Glutamatergic neuron (in vitro differentiated cells): ENCODE measurements at places on chromosomes 2 and 18. TPM values are rescaled to one million over a fixed set of nuclear protein-coding genes. Genes with fewer than 3 reads are reported as not detected.

DNA sequence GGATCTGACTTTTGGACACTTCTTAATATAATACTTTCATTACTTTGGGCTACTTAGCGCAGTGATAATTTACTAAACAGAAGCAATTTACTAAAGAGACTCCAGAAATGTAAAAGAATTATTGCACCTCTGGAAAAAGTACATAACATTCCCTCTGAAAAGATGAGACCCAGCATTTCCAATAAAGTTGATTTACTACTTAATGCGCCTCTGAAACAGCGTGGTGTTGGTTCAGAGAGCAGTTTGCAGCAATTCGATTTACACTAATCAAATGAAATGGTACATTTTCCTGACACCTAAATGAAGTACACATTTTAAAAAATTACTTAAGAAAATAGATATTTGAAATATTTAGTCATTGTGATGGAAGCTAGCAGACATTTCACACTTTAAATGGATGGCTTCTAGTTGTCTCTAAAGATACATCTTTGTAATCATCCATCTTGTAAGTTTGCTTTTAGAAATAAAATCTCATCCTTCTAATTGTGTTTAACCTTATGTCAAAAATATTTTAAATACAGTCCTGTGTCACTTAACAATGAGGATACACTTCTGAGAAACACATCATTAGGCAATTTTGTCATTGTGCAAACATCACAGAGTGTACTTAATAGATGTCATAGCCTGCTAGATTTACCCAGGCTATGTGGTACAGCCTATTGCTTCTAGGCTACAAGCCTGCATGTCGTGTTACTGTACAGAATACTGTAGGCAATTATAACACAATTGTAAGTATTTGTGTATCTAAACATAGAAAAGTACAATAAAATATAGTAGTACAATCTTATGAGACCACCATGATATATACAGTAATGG is 284.6 kb upstream of the UBE2E3 start:
- DNase-seq: no peak

DNA sequence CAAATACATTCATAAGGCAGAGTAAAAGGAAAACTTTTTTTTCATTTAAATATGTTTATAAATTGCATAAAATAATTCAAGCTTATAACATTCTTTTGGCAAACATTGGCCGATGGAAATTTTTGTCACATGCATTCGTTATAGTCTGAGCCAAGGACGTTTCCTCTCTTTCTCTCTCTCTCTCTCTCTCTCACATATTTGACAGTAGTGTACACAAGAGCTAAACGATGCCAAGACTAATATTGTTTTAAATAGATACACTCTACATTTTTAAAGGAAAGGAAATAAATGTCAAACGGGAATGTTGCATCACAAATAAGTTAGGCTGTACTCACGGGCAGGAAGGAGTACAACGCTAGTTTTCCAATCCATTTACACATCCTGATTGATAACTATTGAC is 251.1 kb upstream of the SMIM21 start:
- no peak for DNase-seq

- no peak for DNase-seq
These were observed 463.0 kb downstream of the FBXO15 start for GRCh38 chr18:73684647-73685046.

DNA sequence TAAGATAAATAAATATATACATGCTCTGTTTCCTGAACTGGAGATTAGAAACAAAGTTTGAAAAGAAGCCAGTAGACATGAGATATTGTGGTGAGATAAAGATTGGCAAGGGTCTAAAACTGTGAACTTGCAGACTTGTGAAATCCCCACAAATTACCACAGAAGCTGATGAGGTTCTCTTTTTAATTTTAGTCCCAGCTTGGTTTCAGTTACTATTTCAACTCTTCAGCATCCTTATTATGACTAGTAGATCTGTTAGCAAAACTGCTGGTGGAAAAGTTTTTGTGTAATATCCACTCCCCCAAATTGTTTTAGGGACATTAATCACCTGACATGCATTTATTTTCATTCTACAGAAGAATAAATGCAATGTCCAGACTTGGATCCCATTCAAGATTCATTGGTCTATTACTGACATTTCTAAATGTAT is 20.8 kb downstream of the RASGRP3 start:
- no peak for DNase-seq

Gene SLC9A4
- 0.12 TPM for total RNA-seq

DNA sequence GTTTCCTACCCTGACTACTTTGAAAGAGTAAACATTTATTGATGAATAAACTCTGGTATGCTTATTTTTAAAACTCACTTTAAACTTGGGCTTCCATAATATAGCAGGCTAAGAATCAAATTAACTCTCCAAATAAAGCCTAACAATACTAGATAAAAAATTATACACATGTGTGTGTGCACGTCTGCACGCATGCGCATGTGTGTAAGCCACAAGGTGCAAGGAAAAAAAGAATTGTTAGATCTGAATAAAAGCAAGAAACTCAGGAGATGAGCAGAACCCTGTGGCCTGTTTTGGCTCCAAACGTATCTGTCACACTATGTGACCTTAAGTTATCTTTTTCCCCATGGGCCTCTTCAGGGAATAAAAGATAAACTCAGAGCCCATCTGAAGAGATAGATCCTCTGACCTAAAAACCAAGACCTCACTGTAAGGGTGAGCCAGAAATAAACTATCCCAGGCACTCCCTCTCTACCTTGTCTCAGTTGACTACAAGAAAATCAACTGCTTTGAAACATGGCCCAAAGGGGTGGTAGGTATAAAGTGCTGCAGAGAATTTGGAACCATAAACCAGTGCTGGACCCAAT is 6.3 kb downstream of the HDHD2 start:
- no peak for DNase-seq

Gene ZNF892
- total RNA-seq: 21.1 TPM

DNA sequence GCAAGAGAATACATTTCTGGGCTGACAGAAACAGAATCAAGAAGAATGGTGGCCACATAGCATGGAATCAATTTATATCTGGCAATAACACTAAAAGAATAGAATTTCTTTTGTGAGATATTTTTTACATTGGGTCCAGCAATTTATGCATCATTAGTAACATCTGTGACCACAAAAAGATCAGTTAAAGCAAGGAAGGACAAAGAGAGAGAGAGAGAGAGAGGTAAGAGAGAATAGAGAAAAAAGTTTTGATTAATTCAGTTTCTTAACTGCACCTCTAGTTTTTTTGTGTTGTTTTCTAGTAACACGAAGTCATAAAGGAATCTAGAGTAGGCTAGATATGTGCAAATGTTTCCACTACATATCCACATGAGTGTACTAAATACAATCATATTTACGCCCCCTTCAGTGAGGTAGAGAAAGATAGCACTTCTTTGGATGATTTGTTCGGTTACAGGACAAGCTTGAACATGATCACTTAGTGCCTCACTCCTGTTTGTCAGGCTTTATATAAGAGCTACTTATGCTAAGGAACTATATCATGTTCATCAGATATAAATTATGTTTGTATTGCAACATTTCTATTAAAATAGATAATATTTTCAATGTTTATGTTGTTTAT is 247.4 kb upstream of the COL3A1 start:
- DNase-seq: no peak

Gene ANKRD53
- 11.7 TPM for total RNA-seq

Gene ARHGEF33
- total RNA-seq: 1.1 TPM

DNA sequence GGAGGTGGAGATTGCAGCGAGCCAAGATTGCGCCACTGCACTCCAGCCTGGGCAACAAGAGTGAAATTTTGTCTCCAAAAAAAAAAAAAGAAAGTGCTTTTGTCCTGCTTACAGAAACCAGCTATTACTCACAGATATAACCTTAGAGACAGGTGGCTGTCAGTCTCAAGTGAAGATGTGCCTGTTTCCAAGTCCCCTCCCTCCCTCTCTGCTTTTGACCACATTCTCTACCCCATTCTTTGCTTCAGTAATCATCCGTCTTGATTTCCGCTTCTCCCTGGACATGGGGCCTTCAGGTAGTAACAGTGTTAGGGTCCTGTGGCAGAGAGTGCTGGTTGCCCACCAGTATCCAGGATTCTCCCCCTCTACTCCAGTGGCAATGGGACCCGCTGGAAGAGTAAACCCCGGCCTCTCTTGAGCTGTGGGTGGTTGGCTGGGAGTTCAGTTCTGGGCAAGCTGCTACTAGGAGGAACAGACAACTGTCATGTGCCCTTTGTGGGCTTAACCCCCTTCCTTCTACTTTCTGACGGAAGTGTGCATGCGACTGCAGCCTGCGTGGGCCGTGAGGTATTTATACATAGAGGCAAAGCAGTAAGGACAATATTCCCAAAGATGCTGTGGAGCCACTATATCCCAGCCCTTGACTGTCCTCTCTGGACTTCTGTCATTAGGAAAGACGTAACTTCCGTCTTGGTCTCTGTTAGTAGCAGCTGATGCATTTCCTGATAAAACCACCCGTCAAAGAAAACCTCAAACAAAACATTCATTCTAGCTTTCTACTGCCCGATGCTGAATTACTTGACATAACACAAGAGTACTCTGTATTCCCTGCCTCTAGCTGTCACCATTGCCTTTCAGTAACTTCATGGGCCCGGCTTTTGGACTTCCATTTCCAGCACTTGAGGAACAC is 17.8 kb downstream of the PDCL3 start:
- DNase-seq: no peak

GRCh38 chr18:1302861-1303260 is 398.2 kb downstream of the ADCYAP1 start:
- DNase-seq: no peak

DNA sequence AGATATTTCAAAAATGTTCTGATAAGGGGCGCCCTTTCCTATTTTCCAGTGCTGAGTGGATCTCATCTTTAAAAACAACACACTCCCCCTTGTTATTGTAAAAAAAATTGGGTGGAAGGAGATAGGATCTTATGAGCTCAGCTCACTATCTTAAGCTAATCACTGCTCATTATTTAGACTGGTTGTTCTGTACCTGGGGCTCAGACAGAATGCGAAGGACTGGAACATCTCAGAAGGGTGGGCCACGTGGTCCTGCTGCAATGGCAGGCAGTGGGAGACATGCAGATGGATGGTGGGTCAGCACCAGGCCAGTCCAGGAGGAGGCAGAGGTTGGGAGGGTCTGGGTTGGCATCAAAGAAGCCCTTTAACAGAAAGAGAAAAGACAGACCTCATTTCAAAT is 48.3 kb upstream of the GPR155 start:
- no peak for DNase-seq

DNA sequence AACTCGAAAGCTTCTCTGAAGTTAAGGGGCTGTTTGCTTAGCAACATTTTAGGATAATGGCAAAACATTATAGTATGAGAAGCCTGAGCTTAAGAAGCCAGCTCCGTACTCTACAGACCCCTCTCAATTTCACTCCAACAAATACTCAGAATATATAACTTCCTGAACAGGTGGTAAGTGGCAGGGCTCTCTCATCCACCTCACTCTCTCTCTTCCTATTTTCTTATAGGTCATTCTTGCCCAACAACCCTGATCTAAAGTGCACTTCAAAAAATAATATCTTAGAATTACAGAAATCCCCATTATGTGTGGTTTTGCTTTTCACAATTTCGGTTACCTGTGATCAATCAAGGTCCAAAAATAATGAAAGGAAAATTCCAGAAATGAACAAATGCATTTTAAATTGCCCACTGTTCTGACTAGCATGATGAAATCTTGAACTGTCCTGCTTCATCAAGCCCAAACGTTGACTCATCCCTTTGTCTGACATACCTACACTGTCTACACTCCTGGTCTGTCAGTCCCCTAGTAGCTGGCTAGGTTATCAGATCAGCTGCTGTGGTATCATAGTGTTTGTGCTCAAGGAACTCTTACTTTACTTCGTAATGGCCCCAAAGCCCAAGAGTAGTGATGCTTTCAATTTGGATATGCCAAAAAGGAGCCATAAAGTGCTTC is 122.8 kb upstream of the COL5A2 start:
- no peak for DNase-seq

DNA sequence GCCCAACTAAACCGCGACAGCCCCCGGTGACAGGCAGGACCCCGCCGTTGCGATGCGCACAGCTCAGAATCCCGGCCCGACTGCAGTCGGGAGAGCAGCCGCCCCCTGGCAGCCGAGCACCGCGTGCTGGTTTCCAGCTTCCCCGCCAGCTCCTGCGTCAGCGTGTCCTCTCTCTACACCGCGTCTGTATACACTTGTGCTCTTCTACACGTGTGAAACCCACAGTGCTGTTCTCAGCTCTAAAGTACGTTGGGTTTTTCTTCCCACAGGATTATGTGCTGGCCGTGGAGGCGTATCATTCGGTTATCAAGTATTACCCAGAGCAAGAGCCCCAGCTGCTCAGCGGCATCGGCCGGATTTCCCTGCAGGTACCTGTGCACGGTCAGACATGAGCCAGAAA is 54.0 kb downstream of the ADI1 start:
- no peak for DNase-seq

Gene DHRS9
- not detected for total RNA-seq

DNA sequence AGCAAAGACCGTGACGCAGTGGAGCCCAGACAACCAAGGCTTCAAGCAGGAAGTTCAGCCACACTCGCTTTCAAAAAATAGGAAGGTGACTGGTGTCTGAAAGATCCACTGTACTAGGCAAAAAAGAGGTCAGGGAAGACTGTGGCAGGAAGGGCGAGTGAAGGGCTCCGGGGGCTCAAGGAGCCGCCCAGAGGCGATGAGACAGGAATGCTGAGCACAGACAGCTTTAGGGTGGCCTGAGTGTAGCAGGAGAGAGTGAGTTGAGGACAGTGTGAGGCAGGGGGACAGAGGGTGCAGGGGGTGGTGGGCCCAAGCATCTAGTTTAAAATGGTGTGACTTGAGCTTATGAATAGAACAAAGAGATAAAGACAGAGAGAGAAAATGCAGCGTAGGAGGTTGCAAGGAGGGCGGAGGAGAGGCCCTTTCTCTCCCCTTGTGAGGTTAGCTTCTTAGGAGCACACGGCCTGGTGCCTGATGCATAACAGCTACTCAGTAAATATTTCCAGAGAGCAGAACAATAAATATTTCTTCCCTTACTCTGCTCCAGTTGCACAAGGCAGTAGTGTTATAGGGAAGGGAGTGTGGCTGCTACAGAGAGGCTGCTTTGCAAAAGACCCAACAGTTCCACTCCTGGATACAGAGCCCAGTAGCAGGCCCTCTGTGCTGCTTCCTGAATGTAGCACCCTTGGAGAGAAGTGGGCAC is 789.7 kb upstream of the RAB6C start:
- no peak for DNase-seq

Gene CYP27A1
- total RNA-seq: 0.98 TPM

Gene TCF23
- total RNA-seq: not detected

Gene CEBPZ
- 41.1 TPM for total RNA-seq
